ENCODE measurements at places on chromosomes 3 and 15. TPM values are rescaled to one million over a fixed set of nuclear protein-coding genes. Genes with fewer than 3 reads are reported as not detected.

DNA sequence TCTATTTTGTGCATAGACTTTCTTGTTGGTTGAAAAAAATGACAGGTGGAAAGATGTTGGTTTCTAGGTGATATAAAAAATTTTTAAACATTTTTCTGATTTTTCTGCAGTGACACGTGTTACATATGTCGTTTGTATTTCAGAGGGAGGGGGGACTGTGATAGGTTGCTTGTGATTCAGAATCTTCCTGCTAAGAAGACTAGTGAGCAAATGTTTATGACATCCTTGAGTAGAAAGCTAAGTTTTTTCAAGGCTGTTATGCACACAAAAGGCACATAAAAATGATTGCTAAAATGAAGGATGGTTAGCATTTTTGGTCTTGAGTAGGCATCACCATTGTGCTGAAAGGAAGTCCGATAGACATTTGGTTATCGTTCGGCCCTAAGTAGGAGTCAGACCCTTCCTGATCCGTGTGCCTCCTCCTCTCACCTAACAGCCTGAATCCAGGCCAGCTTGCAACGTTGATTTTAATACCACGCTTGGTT lies 1.5 kb downstream of the ZNF639 start:
- no peak for DNase-seq

GRCh38 chr3:16286161-16286560 lies 21.1 kb downstream of the OXNAD1 start:
- no peak for DNase-seq

The POLR2M gene
- 67.3 TPM for polyA plus RNA-seq

DNA sequence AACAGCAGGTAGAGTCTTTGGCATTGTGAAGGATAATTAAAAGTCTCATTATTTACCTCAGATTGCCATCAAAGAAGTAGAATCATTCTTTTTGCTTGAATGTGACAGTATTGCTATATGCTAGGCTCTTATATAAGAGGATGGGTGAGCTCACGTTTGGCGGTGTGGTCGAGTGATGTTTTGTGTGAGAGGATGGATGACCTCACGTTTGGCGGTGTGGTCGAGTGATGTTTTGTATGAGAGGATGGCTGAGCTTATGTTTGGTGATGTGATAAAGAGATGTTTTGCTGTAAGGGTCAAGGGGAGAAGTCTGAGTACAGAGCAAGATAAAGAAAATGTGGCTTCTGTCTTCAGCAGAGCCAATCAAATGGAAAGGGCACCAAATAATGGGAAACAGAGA lies 299.6 kb upstream of the NR2E3 start:
- DNase-seq = no peak

- no peak for DNase-seq
These were observed 3.6 kb downstream of the CXCR6 start for GRCh38 chr3:45946875-45947274.

DNA sequence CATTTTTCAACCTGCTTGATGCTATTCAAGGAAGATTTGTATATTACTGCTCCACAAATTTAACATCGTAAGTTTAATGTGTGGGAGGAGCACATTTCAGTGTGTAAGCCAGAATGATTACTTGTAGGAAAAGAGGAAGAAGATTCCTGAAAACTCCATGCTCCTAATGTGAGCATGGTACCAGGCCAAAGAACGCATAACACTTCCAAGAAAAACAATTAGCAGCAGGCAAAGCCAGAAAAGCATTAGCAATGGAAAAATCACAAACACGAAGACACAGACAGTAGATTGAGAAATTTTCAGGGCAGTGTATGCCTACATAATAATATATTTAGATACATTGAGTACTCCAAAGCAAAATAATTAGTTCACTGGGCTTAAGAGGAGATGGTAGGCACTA lies 96.6 kb upstream of the CBLB start:
- no peak for DNase-seq

DNA sequence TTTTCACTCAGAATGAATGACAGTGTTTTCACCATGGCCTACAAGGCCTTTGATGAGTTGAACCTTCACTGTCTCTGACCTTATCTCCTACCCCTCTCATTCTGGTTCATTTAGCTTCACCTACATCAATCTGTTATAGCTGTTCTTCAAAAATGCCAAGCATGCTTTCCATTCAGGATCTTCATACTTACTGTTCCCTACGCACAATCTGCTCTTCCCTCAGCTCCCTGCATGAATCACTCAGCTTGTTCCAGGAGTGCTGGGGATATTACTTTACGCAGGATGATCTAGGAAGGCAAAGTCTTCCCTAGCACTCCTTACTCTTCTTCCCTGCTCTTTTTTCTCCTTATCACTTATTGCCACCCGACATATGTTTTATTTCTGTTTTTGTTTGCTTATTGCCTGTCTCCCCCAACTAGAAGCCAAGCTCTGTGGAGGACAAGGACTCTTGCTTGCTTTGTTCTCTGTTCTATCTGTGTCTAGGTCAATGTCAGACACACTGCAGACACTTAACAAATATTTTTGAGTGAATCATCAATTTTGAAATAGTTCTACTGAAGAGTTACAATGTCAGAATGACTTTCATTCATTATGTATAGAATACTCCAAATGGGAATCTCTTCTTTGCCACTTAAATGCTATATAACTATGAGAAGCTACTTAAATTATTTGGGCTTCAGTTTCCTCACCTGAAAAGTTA lies 238.3 kb upstream of the FEZF2 start:
- no peak for DNase-seq

DNA sequence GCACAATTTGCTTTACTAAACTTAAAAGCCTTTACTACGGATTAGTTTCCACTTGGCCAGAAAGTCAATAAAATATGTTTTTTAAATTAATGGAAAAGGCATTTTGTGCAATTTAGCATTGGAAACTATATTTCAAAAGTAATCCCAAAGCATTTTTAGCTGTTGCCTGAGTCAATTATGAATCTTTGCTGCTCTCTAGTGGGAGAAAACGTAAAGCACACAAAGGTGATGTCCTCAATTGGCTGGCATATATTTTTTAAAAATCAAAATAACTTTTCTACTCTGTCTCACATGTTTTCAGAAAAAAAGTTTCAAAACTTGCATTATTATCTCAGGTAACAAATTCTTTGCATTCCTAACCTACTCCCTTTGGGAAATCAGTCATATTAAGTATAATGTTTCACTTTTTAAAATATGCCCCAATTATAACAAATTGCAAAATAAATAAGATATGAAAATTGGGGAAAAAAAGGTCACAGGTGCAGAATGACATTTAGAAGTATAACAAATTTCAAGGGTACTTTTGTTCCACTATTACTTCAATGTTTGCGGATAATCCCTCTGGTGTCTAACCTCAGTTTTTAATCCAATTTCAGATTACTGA lies 47.2 kb upstream of the TEX55 start:
- peak; percentile 3 for DNase-seq

The INO80 gene
- polyA plus RNA-seq = 5.3 TPM

The FBXO40 gene
- not detected for polyA plus RNA-seq

DNA sequence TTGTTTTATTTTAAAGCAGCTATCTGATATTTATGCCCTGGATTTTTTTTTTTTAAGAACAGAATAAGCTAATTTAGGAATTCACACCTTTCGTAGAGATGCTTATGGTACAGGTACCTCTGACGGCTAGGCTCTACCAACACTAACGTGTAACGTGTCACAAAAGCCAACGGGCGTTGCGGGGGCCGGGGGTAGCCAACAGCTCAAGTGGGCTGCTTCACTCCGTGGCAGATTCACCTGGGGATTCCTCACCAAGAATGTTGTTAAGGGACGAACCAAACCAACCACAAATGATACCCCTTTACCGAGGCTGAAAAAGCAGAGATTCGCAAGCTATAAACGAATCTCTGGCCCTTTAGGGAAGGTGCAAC lies 1.0 kb downstream of the TMCC1 start:
- DNase-seq = no peak

The SUCNR1 gene
- polyA plus RNA-seq = 0.01 TPM

The FOXB1 gene
- polyA plus RNA-seq = not detected

- peak; percentile 10 for DNase-seq
These were observed 28.8 kb downstream of the TMED3 start for GRCh38 chr15:79339588-79340314.

DNA sequence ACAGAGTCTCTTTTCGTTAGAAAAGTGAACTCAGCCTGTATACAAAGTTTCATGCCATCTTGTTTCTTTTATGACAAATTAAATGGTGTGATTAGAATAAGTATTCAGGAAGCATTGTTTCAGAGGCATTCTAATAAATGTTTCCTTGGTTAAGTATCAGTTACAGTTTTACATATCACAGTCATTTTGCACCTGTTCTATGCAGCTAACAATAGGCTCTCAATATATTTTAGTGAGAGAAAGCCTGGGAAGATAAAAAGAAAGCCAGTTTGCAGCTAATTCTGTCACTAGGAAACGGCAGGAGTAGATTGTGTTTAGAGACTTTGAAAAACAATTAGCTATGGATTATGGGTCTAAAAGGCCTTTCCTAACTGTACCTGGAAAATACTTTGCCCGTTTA lies 252.8 kb downstream of the ZIC1 start:
- no peak for DNase-seq

The ECE2 gene
- polyA plus RNA-seq = not detected

DNA sequence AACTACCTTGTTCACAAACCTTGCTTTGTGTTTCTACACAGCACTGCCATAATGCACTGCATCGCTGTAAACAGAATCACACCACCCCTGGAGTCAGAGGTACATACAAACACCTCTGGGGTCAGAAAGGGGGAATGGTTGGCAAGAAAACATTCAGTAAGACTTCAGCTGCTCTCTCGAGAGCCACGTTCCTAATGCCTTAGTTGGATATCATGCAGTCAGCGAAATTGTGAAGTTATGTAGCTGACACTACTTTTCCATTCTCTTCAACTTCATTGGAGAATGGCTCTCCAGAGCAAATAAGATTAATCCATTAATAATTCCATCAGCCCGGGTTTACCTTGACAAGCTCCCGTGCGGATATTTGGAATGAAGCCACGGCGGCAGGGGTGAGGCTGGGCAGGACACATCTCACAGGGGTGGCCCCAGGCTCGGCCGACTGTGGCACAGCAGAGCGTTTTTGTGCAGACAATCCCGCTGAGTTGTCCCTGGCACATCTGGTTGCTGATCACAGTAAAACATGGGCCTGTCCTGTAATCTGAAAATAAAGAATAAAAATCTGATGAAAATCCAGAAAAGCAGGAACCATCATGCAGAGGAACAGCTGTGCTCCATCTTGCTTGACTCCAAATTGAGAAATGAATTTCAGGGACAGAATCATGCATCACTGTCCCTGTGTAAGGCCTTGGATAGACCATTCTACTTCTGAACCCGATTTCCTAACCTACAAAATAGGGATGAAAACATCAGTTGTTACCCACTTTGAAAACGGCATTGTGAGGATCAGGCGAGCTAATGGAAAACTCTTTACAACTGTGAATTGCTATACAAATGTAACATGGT lies 108.0 kb downstream of the FBN1 start:
- no peak for DNase-seq

GRCh38 chr3:87553058-87553457 lies 276.7 kb upstream of the POU1F1 start:
- no peak for DNase-seq

DNA sequence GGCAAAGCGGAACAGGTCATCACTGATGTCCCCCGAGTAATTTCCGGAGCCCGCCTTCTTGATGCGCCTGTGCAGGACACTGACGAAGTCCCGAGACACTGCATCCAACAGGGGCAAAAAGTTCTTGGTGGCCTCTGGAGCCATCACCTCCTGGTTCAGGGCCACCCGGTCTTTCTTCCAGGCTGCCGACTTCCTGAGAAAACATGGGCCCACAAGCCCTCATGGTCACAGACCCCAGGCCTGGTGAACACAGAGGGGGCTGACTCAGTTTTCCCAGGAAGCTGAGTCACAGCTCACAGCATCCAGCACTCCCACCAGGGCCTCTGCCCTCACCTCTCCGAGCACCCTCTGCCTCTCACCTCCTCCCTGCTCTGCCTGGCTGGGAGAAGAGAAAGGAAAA lies 22.4 kb downstream of the CYP11A1 start:
- DNase-seq = no peak

The RGMA gene
- 0.36 TPM for polyA plus RNA-seq

DNA sequence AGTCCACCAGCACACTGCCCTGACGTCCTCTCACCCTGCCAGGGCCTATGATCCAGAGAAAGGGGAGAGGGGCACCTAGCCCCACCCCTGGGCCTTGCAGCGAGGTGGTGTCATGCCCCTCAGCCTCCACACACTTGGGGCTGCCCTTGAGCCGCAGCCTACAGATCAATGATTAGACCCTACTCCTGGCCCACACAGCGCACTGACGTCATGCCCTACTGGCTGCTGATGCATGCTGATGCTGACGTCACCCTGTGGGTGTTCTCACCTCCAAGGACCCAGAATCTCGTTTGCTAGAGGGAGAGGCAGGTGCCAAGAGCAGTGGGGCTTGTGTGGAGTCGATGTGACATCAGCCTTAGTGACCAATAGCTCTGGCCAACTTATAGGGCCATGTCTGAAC lies 18.0 kb downstream of the ARL14 start:
- no peak for DNase-seq

DNA sequence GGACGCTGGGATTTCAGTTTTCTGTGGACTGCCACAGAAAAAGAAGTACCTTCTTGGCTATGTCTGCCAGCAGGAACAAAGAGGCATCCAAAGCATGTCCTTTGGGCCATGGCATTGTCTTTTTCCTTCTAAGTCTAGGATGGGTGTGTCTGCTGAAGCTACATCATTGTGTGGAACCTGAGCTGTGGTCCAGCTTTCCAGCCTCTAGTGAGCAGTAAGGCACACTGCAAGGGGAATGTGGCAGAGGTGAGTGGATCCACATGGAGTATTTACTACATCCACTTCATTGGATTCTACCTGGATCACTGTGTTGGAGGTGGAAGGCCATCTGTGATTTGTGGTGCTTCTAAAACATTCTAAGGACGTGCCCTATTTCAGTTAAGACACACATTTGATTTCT lies 23.7 kb downstream of the CMTM8 start:
- DNase-seq = no peak

- DNase-seq = no peak
These were observed 42.2 kb downstream of the CHDH start for GRCh38 chr3:53803816-53804695.

GRCh38 chr15:60631620-60632019 lies 152.7 kb upstream of the ICE2 start:
- DNase-seq = no peak

DNA sequence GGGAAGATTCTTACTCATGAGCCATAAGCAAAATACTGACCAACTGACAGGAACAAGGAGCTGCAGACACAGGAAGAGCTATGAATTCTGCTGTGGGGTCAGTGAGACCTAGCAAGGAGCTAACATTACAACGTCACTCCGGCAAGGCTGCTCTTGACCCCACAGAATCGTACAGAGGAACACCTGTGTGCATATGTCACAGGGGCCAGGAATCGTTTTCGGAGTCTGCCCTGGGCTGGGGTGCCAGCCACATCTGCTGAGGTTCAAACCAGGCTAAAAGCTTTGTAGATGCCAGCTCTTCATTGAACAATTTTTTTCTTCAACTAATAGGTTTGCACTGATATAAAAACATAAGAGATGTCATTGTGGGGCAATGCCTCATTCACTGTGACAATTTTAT lies 82.6 kb downstream of the LRRK1 start:
- no peak for DNase-seq

DNA sequence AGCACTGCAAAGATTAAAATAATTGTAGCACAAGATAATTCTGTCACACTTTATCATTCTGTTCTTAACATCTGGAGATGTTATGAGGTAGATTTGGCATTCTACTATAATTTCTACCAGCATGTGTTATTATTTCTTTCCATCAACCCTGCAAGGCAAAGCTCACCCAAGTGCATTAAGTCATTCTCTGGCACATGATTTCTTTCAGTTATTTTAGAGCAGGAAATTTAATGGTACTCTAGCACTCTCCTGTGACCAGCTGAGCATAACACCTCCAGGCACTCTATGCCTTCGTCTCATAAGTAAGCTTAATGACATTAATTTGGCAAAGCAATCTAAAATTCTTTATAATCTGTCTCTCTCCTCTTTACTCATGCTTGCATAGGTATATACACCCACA lies 300.2 kb upstream of the GPR149 start:
- DNase-seq = no peak
